ENCODE measurements at places on chromosomes 16 and 17. TPM values are rescaled to one million over a fixed set of nuclear protein-coding genes. Genes with fewer than 3 reads are reported as not detected.

DNA sequence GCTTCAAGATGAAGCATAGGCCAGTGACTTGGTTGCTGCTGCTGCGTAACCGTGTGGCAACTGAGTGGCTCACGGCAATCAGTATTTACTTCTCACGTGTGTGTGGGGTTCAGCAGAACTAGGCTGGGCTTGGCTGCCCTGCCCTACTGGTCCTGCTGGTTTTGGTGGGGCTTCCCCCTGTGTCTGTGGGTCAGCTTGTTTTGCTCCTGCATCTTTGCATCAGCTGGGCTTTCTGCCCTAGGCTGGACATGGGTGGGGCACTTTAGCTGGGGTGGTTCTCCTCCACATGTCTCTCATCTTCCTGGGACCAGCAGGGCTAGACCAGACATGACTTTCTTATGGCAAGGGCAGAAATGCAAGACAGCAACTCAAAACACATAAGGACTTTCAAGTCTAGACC lies 550.5 kb downstream of the MAF start:
- DNase-seq, result no peak

DNA sequence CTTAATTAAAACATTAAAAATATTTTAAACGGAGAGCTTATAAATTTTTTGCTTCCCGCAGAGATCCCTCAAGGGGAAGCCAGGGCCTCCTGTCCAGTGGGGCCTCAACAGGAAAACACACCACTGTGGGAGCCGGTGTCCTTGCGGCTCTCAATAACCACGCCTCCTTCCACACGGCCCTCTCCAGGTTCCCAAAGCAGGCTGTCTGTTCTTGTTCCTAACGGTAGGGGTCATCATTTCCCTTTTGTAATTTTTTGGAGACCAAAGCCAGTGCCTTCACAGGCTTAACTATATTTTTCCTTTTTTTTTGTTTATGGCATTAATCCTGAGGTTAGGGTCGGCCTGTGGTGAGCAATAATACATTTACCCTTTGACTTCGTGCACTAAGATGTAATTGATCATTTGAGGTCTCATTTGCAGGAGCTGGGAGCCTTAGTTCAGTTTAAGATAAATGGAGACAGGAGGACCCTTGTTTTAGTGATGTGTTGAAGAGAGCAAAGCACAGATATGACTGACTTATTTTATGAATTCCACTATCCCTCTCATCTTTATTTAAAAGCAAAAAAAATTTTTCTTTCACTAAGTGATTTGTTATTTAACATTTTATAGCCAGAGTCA lies 77.5 kb upstream of the N4BP1 start:
- no peak for DNase-seq

- DNase-seq, result no peak
Observed at GRCh38 chr17:32569171-32570080, 82.6 kb downstream of the CDK5R1 start.

DNA sequence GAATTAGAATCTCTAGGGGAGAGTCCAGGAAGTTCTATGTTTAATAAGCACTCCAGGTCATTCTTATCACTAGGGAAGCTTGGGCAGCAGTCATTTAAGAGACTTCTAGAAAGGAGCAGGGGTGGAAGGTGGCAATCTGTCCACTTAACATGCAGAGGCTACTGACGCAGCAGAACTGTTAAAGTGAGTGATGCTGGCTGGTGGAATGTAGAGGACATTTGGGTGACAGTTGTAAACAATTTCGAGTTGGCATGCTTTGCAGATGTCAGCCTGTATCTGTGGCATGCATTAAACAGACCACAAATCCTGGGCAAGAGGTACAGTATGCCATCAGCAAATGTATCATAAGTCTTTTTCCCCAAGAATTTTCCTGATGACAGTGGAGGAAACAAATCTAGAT lies 40.5 kb upstream of the HS3ST3A1 start:
- no peak for DNase-seq

DNA sequence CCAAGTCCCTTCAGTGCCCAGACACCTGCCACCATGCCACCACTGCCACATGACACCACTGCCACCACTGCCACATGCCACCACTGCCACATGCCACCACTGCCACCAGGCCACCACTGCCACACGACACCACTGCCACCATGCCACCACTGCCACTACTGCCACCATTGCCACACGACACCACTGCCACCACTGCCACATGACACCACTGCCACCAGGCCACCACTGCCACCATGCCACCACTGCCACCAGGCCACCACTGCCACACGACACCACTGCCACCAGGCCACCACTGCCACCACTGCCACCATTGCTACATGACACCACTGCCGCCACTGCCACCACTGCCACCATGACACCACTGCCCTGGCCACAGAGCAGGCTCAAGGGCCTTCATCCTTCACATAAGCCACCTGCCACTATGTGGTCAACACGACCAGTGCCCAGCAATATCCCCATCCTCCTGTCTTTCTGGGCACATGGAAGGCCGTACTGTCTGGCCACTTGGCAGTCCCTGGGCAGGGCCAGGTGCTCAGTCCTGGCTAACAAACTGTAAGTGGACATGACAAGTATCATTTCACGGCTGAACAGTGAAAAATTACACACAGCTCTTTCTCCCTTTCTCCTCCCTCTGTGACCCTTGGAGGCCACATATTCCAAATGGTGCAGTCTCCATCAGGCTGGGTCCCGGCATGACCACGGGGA lies 33.1 kb downstream of the ABR start:
- no peak for DNase-seq

DNA sequence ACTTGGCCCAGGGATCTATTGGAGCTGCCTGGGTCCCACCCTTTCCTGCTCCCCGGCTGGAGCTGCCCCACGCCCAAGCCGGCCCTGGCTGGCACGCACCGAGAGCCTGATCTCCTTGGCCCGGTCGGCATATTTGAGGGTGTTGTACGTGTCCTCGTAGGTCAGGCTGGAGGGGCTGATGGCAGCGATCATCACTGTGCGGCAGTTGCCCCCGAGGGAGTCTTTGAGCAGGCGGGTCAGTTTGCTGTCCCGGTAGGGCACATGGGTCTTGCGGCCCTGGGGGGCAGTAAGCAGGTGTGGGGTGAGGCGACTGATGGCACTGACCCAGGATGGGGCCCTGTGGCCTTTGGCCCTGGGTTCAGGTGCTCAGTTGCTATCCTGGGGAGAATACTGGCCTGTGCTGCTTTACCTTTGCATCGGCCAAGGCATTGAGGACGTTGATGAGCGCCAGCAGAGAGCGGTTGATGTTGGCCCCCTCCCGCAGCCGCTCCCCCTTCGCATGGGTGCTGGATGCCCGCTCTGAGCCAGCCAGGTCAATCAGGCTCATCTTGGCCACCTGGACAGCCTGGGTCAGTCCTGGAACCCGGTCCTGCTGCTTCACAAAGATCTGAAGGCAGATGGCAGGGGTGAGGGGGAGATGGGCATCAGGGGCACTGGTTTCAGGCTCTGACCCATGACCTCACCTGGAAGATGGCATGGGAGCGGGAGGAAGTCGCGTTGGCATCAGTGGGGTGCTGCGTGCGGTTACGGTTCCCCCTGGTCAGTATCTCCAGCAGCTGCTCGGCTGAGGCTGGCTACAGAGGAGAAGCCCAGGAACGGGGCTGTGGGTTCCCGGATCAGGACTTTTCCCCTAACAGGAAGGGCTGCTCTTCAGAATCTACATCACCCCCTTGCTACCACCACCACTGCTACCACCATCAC lies 13.5 kb downstream of the KIF18B start:
- DNase-seq, result no peak

- DNase-seq, result no peak
Observed at GRCh38 chr17:8825802-8826201, 26.6 kb upstream of the MFSD6L start.

GRCh38 chr16:80345701-80346100 lies 195.1 kb upstream of the DYNLRB2 start:
- DNase-seq, result no peak

- no peak for DNase-seq
Observed at GRCh38 chr17:58533616-58534188, 19.3 kb upstream of the MTMR4 start.

DNA sequence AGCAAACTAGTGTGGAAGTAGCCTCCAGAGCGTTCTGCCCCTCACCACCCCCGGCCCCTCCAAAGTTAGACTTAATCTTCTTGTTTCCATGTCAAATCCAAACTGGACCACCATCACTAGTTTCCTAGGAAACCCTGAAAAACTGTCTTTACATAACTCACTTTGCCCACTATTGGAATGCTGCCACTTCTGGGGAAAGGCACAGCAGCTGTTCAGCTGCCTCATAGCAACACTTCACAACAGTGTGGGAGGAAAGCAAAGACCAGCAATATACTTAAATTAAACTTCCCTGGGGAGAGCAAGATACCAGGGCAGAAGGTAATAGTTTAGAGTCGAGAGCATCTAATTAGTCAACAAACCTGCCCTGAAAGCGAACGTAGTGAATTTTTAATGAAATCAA lies 452.2 kb downstream of the KCNJ2 start:
- no peak for DNase-seq

DNA sequence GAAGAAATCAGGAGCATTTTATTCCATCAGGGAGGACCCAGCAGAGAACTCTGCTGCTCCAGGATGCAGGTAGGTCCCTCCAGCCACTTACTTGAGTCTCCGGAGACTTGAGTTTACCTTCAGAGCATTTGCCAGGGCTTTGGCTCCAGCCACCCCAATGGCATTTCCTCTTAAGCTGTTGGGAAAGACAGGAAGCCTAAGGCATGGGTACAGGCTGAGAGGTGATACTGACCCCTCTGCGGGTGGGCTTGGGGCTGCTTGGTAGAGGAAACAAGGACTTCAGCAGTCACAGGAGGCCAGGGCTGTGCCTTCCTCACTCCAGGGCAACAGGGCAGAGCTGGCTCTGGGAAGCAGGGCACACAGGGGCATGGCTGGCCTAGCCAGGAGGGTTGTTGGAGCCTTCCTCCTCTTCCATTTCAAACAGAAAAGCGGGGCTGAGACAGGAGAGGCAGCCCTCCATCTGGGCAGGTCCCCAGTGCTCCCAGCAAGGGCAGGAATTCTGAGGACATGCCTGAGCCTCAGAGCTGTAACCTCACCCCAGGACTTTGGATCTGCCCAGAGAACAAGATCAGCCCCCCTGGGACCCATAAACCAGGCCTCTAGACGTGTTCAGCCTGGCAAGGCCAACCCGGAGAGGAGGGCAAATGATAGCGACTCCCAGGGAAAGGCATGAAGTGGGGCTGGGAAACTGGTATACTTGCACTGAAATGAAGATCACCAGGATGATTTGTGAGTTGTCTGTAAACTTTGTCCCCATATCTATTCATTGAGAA lies 34.4 kb downstream of the NLRC3 start:
- DNase-seq, result no peak

GRCh38 chr16:4309833-4310266 lies 6.0 kb upstream of the GLIS2 start:
- DNase-seq, result no peak

DNA sequence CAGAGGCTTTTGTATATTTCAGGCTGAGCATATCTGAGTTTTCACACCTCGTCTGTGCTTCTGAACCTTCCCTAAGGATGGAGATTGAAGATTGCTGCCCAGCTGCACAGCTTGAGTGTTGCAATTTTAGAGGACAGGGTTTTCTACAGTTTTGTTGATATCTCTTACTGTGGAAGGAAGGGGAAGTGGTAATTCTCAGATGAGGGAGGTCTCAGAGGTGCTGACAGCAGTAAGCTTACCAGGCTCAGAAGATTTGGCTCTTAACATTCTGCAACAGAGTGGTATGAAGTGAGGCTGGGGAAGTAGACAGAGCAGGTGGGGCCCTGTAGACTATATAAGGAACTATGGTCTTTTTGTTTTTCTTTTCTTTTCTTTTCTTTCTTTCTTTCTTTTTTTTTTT lies 45.8 kb upstream of the ARHGAP17 start:
- DNase-seq, result no peak

GRCh38 chr16:81703177-81704155 lies 75.6 kb upstream of the PLCG2 start:
- DNase-seq, result no peak

Gene CLEC3A
- total RNA-seq, result not detected

Gene G6PC1
- not detected for total RNA-seq

Gene CDH16
- not detected for total RNA-seq

Gene CHP2
- 22.6 TPM for total RNA-seq

Gene SLFN14
- total RNA-seq, result 0.45 TPM

Gene GRAP
- 6.2 TPM for total RNA-seq

Gene ADAP2
- 26.9 TPM for total RNA-seq

Gene ORC6
- 1.8 TPM for total RNA-seq
